ENCODE measurements at places on chromosomes 7 and 10.
A peak's percentile ranks its signal among the peaks of the same experiment; 100 is the strongest.

DNA sequence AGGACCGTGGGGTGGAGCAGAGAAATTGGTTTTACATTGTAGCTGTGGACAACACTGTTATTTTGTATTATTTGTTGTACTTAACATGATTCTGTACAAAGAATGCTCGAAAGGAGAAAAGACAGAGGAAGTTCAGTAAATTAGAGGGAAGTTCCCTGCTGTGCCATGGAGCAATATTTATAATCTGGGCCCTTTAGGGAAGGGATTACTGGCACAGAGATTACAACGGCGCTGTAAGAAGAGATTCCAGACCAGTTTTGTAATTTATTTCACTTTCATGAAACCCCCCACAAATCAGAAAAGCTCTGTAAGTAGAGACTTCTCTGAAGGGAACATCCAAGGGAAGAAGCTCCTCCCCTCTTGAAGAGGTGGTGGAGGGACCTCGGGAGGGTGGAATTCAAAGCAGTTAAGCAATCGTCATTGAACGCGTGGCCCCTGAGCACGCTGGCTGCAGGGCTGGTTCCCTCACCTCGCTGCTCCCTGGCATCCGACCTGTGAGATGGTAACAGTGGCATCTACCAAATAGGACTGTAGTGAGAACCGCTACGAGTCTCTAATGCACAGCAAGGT, 113.5 kb downstream of the KLF6 start:
- no peak for DNase-seq

DNA sequence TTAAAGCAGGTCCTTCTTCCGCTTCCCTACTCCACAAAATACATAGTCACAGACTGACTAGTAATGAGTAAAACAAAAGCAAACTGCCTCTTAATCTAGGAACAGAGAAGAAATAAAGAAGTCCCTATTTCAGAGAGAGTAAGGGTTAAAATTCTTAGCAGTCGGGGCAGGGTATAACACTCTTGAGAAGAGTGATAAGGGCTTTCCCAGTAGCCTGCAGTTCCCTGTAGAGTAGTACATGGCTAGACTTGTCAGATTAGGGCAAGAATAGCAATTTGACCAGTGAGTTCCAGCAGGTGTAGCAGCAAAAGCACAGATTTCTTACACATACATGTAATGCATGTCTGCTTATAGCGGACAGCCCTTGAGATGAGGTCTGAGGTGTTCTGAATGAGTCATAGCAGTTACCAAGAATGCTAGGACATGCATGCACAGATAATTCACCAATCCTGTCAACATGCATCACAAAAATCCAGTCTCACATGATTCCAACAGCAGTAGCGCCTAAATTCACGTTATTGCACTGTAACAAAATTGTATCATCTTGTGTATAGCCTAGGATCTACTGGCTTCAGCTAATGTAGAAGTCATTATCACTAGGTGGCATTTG, 40.7 kb downstream of the BTRC start:
- DNase-seq, result no peak

- no peak for DNase-seq
These were observed 5.9 kb downstream of the ADK start for GRCh38 chr10:74156919-74157289.

DNA sequence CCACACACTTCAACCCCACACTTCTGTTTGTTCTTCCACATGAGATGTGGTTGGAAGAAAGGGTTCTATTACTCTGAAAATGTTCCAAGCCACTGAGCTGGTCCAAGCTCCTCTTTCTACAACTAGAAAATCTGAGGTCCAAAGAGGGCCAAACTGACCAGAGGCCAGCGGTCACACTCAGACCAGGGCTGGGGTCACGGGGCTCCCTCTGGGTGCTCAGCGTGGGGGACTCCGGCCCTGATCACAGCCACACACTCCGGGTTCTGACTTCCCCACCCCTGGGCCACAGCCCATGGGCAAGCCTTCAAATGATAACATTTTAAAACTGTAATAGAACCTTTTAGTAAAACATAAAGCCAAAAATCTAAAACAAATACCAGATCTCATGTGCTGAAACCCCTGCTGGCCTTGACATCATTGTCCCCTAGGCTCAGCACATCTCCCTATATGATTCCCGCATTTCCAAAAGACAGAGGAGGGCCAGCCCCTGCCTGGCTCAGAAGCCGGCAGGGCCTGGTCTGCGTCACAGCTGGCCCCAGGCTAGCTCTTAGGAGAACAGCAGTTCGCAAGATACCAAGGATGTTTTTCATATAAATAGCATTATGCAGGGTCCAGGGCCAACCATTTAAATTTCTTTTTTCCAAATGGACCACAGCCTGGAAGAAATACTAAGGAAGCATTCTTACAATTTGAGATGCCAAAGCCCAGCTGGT, 3.3 kb downstream of the CRYGN start:
- no peak for DNase-seq

DNA sequence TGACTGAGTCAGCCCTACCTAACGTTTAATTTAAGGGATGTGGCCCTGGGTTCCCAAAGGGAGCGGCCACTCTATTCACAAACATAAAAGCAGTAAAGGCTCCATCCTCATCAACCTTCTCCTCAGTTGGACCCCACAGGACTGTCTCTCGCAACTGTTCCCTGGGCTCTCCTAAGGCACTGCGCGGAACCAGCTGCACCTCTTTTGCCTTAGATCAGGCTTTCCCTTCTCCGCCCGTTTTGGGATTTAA, 689 bp upstream of the GTPBP4 start:
- no peak for DNase-seq

- DNase-seq, result no peak
These were observed 13.1 kb downstream of the PHTF2 start for GRCh38 chr7:77811516-77812289.

DNA sequence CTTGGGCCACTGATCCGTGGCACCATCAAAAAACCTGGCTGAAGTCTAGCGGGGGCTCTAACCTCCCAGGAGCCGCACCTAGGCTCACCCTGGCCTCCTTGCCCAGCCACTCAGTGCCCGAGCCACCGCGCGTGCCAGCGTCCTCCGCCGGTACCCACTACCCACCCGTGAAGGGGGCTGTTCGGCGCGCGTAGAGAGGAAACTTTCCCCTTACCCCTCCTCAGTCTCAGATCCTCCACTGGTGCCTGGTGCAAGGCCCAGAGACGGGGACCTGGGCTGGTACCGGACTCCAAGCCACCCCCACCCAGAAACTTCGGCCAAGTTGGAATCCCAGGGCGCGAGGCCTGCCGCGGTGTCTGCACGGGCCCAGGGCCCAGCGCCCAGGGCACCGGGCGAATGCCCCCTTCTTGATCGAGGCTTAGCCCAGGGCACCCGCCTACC, 3.5 kb upstream of the EBF3 start:
- no peak for DNase-seq

- no peak for DNase-seq
These were observed 14.9 kb downstream of the UNCX start for GRCh38 chr7:1247527-1248041.

- DNase-seq, result no peak
These were observed 335.3 kb downstream of the MAGI2 start for GRCh38 chr7:79118143-79118542.

GRCh38 chr7:117825132-117825531, 48.1 kb downstream of the CTTNBP2 start:
- no peak for DNase-seq

GRCh38 chr10:75623310-75624093, 192.1 kb downstream of the LRMDA start:
- DNase-seq, result no peak

DNA sequence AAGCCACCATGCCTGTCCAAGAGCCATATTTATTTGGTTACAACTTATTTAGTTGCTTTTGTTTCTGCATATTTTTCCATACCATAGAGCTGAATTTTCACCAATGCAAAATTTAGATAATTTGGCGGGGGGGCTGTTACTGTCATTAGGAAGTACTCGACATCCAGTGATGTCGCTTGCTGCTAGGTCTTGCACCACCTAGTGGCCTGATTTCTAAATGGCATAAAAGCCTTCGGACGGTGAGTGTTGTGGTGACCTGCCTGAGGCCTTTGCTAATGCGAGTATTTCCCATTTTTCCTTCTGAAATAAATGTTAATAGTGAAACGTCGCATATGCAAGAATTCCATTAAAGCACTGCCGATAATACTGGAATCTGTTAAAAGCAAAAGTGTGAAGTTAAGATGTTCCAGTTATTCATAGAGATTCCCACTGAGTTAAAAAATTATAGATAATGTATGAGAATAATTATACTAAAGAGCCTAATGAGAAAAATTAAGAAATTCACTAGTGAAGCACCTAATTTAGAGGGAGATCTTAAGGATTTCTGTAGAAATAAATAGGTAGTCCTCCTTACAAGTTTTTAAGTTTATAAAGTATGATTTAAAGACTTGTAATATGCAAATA, 86.1 kb upstream of the DNAJB6 start:
- peak; percentile 28 for DNase-seq

DNA sequence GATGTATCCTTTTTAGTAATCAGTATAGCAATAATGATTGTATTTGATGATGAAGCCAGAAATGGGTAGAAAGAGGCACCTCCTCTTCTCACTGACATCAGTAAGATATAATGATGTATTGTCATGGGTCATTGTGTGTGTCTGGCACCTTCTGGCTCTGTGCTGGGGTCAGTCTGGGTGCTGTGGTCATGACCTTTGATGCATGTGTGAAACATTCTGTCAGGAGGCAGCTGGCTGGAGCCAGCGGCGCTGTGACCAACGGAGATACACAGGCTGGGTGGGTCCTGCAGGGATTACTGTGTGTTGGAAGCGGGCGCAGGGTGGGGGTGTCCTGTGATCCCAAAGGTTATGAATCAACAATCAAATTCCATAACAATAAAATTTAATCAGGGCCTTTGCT, 35.2 kb downstream of the EEPD1 start:
- DNase-seq, result no peak

- no peak for DNase-seq
These were observed 27.4 kb upstream of the GOLGA7B start for GRCh38 chr10:97822261-97822687.

DNA sequence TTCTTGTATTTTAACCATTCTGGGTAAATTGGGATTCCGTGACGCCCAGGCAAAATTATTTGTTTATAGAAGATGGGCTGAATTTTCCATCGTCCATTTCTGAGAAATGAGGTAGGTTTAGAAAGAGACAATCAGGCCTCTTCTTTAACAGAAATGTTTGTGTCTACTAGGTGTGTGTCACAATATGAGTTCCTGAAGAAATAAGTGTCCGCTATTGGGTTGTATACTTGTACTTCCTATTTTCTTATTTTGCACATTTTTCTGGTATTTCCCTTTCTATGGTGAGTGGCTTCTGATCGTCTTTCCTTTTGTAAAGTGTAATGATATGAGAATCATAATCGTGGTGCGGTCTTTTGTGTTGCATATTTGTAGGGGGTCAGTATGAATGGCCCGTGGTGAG, 83.9 kb downstream of the TCF7L2 start:
- DNase-seq, result no peak

DNA sequence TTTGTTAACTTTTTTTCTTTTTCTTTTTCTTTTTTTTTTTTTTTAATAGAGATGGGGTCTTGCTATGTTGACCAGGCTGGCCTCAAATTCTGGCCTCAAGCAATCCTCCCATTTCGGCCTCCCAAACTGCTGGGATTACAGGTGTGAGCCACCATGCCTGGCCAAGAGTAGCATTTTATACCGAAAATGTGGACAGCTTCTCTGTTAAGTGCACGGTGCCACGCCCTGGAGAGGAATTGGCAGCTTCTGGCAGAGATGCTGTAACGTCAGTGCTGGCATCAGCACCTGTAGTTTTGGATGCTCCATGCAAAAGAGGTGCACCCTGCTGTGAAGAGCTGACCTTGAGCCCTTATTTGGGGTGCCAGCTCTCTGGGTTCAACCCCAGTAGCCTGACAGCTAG, 18.2 kb downstream of the IL15RA start:
- no peak for DNase-seq

DNA sequence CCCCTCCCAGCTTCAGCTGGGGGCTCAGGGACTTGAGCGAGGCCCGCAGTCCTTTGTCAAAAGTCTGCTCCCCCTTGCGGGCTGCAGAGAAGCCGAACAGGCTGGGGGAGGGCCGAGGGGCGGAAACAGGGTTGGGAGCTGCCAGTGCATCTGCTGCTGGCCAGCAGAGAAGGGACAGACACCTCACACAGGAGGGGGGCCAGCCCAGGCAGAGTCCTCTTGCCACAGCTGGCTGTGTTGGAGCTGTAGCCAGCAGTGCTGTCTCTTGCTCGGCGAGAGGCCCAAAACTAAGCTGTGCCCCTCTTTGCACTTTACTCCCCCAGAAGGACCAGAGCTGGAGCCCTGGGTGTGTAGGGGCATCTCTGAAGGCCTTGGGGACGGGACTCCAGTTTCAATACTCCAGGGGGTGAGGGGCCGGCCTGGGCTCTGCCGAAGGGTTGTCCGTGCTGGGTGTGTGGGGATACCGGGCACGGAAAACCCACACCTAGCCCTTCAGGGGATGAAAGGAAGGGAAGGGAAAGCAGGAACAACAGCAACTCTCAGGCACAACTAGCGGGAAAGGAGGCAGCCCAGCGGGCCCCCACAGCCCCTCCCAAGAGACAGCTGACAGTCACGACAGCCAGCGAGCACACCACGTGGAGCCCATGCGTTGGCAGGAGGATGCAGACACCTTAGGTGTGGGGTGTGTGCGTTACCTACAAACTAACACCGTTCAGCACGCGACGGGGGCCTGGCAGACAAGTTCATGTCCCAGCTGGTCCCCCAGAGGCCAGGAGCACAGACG, 17.8 kb downstream of the YKT6 start:
- no peak for DNase-seq

DNA sequence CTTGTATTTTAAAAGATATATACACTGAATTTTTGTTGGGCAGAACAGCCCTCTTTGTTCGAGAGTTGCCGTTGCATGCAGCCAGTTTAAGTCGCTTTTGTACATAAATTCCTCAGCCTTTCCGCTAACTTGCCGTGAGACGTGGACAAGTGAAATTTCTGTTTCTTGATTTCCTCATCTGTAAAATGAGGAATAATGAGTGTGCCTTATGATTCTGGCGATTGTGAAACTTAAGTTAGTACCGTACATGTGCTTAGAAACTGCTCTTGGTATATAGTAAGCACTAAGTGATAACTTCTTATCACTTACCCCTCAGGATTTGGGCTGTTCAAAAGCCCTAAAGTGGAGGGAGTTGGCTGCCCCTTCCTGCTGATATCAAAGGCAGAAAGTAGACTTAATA, 1.4 kb downstream of the CCNJ start:
- DNase-seq, result no peak

DNA sequence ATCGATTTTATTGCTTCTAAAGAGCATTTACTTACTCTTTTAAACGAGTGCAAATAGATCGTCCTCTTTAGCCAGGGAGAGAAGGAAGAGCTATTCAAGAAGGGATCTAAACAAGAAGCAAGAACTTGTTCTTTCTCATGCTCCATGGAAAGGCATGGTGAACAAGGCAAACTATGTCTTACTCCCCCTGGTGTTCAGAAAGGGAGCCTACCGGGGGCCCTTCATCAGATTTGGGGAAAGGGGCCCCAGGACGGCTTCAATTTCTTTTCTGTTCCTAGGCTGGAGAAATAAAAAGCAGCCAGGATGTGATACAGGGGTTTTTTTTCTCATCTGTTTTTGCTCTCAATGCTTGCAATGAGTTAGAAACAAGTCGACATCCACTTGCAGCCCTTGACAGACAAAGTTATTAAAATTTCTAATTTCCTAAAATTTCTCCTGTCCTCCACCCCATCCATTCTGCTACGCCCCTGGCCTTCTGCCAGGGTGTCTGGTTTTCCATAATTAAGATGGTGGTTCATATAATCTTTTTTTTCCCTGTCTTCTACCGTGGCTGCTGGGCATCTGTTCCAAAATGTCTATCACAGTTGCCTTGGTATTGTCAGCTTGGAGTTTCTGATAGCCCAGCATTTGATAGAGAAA, 214.4 kb downstream of the CREB5 start:
- DNase-seq, result no peak

GRCh38 chr7:2983586-2983985, 60.1 kb downstream of the CARD11 start:
- DNase-seq, result no peak

Measured in effector memory CD4-positive, alpha-beta T cell (primary cell).